SIG-M5 (cell line): ENCODE measurements at places on chromosomes 2 and 18.

DNA sequence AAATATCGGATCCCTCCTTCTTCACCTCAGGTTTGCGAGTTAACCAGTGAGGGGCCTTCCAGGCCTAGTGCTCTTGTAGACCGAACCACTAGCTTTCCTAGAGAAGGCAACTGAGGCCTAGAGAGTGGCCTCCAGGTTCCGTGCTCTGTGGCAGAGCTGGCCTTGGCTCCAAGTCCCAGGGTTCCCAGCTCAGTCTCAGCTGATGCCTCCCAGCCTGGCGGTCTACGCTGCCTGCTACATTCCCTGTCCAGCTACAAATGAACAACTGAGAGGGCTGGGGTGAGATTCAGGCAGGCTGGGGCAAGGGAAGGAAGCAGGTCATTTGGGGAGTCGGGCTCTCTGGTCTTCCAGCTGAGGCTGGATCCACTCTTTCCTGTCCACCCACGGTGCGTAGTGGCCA is 2.3 kb downstream of the STEAP3 start:
- DNase-seq: no peak

DNA sequence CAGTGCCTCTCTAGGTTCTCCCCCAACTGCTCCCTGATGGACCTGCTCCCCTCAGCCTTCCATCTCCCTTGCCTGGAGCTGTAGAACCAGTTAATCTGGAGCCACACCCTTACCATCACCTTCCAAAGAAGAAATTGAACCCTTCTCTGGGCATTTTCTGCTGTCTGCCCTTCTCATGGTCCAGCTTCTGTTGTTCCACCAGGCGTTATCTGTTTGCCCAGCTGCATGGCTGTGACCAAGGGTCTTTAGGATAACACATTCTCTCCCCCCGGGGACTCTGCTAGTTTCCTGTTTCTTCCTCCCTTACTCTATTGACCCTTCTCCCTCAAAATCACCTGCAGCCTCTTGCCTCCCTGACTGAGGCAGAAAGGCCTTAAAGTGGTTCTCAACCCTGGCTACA is 3.2 kb upstream of the ANKRD53 start:
- no peak for DNase-seq

GRCh38 chr2:186105016-186105724 is 366.6 kb downstream of the FSIP2 start:
- DNase-seq: no peak

DNA sequence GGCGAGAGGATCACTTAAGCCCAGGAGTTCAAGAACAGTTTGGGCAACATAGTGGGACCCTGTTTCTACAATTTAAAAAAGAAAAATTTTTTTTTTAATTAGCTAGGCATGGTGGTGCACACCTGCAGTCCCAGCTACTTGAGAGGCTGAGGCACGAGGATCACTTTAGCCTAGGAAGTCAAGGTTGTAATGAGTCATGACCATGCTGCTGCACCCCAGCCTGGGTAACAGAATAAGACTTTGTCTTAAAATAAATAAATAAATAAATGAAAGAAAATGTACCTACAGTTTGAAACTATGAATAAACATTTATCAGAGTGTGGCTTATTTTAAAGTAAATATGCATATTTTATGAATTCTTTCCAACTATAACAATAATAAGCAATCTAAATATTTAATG is 16.7 kb downstream of the PDE1A start:
- DNase-seq: no peak

DNA sequence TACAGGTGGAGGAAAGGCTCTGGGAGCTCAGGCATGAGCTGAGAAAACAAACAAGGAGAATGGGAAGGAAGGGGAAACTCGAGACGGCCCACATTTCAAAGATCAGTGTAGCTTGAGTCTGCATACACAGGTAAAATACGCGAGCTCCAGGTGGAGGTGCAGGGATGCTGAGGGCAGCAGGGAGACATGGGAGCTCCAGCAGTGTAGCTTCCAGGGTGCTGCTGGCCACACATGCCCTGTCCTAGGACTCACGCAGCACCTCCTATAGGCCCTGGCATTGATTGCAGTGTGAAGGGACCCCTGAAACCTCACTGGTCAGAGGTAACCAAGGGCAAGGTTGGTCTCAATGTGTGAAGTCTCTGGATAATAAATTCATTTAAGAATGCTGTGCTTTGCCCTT is 362.8 kb upstream of the HS6ST1 start:
- no peak for DNase-seq

- DNase-seq: no peak
These were observed 1638.9 kb downstream of the LRP1B start for GRCh38 chr2:140491876-140492275.

DNA sequence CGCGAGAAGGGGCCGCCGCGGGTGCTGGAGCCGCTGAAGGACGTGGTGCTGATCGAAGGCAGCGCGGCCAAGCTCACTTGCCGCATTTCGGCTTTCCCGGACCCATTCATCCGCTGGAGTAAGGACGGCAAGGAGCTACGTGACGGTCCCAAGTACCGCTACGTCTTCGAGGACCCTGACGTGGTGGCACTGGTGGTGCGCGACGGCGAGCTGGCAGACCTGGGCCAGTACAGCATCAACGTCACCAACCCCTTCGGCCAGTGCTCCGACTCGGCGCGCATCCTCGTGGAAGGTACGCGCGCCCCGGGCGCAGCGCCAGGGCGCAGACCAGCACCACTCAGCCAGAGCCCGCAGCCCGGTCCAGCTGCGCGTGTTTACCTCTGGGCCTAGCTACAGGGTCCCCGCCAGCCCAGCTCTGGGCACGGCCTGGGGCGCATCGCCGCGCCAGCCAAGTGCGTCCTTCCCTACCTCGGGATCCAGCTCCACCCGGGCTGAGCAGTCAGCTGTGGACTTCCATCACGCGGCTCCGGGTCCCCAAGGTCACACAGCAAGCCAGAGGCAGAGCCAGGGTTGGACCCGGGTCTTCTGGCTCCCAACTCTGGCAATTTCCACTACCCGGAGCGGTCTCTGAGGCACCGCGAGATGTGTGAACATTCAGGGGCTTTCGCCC is 1.7 kb upstream of the GMPPA start:
- DNase-seq: no peak

DNA sequence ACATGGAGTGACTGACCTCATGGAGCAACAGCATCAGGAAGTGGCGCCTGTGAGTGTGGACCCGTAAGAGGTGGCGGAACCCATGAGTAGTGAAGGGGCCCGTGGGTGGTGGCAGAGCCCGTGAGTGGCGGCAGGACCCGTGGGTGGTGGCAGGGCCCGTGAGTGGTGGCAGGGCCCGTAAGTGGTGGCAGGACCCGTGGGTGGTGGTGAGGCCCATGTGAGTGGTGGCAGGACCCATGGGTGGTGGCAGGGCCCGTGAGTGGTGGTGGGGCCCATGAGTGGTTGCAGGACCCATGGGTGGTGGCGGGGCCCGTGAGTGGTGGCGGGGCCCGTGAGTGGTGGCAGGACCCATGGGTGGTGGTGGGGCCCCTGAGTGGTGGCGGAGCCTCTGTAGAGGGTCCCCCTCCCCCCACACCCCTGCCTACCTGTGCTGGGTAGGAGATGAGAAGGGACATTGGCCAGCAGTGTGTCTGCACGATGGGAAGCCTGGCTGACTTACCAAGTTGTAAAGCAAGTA is 407.7 kb upstream of the SALL3 start:
- DNase-seq: no peak

- no peak for DNase-seq
These were observed 55.2 kb downstream of the ANKMY1 start for GRCh38 chr2:240502430-240503121.
